ENCODE measurements at places on chromosomes 4 and X. TPM values are rescaled to one million over a fixed set of nuclear protein-coding genes. Genes with fewer than 3 reads are reported as not detected.

DNA sequence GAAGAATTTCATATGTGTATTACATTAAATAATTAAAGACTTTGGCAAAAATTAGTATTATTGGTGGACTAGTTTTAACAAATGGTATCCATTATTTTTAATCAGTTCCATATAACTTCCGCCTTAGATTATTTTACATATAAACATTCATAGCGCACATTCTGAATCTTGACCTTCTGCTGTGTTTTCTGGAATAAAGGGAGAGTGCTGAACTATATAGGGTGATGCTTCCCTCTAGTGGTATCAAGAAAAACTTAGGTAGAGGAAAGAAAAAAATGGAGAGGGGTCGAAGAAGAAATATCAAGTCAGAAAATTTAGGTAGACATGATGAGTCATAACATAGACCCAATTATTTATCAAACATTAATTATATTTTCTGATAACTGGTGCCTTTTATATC, 155.6 kb upstream of the PACRGL start:
- no peaks in the 10 kb centered on the region for H3K27me3 ChIP-seq
- H3K4me3 ChIP-seq, result no peak overlapping the region
- no peaks in the 10 kb centered on the region for H3K4me1 ChIP-seq
- no peaks in the 10 kb centered on the region for H3K36me3 ChIP-seq
- no peak overlapping the region for H3K27ac ChIP-seq

DNA sequence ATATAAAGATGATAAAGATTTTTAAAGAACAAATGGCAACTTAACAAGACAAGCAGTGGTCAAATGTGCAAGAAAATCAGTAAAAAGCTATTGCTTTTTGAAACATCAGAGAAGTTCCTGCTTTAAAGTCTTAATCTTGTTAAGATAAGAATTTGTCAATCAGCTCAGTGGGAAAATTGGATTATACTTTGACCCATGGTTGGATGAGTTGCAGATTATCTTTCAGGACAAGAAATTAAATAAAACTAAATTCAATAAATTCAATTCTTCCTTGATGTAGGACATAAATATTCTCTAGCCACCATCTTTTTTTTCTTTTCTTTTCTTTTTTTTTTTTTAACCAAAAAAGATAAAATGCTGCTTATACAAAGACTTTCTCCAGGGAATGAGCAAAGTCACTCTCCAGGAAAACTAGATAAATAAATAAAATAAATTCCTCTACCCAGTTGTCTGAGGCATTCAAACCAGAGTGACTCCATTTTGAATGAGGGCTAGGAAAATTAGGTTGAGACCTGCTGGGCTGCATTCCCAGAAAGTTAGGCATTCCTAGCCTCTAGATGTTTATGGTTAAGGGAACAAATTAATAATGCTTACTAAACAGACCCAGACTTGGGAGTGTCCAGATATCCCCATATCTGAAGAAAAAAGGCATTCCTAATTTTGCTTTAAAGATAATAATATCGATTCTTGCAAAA, 211.2 kb downstream of the SNCA start:
- no peaks in the 10 kb centered on the region for H3K4me1 ChIP-seq
- no peaks in the 10 kb centered on the region for H3K36me3 ChIP-seq
- DNase-seq, result no peak
- H3K27ac ChIP-seq, result no peak overlapping the region

GRCh38 chrX:66163447-66163846, 600 bp upstream of the HEPH start:
- no peaks in the 10 kb centered on the region for H3K4me1 ChIP-seq
- no peak overlapping the region for H3K4me3 ChIP-seq
- DNase-seq, result no peak
- H3K27ac ChIP-seq, result no peak overlapping the region

- H3K4me3 ChIP-seq, result peak overlapping the region; percentile 64
- H3K36me3 ChIP-seq, result no peaks in the 10 kb centered on the region
- DNase-seq, result no peak
- H3K27me3 ChIP-seq, result no peaks in the 10 kb centered on the region
- no peaks in the 10 kb centered on the region for H3K4me1 ChIP-seq
- H3K27ac ChIP-seq, result peak overlapping the region; percentile 73
Observed at GRCh38 chrX:40094041-40094899, 3.5 kb downstream of the BCOR start.

DNA sequence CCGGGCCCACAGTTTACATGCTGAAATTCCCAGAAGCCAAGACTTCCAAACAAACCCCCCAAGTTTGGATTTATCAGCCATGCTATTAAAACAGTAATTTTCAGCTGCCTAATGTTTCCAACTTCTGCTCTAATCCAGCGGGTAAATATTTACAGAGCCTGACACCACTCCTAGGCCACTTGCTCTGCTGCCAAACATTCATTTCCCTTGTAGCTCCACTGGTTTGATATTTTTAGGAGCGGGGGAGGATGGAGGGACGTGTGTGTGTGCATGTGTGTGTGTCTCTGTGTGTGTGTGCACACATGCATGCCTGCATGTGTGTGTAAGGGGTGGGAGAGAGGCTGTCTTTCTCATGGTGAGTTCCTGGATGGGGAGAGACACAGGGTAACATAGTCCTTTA, 115.7 kb upstream of the PJA1 start:
- no peaks in the 10 kb centered on the region for H3K27me3 ChIP-seq
- DNase-seq, result no peak
- H3K4me1 ChIP-seq, result no peaks in the 10 kb centered on the region

- no peak overlapping the region for H3K4me3 ChIP-seq
- H3K36me3 ChIP-seq, result no peaks in the 10 kb centered on the region
- no peak for DNase-seq
- H3K4me1 ChIP-seq, result no peaks in the 10 kb centered on the region
Observed at GRCh38 chr4:105741548-105741947, 33.0 kb downstream of the GSTCD start.

GRCh38 chrX:136147315-136147901, at the start of gene FHL1:
Gene FHL1, plus strand, starts transcription at chrX:136147533.
- H3K36me3 ChIP-seq, result no peaks in the 10 kb centered on the region
- H3K4me1 ChIP-seq, result peaks cover 4% of the 10 kb centered on the region
- H3K27ac ChIP-seq, result 0 out of 2 replicates have a peak within 1 kb of the TSS, but pooled peaks have one; percentile 45
- H3K4me3 ChIP-seq, result peak within 1 kb of the TSS; percentile 53

The FATE1 gene
- total RNA-seq, result not detected

The MAGEB17 gene
- not detected for total RNA-seq

The IL3RA gene
- total RNA-seq, result 0.28 TPM

The HTRA3 gene
- total RNA-seq, result 0.98 TPM

The PAGE4 gene
- not detected for total RNA-seq

The MBTPS2 gene
- total RNA-seq, result 13.5 TPM

The USP26 gene
- not detected for total RNA-seq

The CHRDL1 gene
- total RNA-seq, result 0.08 TPM

The SOX3 gene
- total RNA-seq, result not detected

The MAGEB18 gene
- not detected for total RNA-seq

Data from Panc1 (cell line).